Stimulated activated CD8-positive, alpha-beta memory T cell treated with anti-CD3 and anti-CD28 coated beads, Interleukin-7, amount 100 ng/mL, for 48 hours (primary cell): ENCODE measurements at places on chromosomes 4 and X.

DNA sequence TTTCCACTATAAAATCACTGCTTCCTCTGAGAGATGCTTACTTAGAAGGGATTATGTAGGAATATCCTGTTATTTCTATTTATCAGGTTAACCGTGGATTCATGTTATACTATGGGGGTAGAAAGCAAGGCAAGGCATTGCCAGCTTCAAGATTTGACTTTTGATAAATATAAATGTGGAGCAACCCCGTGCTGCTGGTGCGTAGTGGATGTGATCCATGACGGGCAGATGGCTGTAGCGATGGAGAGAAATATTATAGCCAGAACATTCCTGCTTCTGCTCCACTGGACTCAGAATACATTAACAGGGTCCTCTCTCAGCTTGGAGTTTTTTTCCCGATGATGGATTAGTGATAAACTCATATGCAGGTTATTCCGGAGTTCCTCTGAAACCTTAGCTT, 157.6 kb downstream of the TENM3 start:
- no peak for DNase-seq

DNA sequence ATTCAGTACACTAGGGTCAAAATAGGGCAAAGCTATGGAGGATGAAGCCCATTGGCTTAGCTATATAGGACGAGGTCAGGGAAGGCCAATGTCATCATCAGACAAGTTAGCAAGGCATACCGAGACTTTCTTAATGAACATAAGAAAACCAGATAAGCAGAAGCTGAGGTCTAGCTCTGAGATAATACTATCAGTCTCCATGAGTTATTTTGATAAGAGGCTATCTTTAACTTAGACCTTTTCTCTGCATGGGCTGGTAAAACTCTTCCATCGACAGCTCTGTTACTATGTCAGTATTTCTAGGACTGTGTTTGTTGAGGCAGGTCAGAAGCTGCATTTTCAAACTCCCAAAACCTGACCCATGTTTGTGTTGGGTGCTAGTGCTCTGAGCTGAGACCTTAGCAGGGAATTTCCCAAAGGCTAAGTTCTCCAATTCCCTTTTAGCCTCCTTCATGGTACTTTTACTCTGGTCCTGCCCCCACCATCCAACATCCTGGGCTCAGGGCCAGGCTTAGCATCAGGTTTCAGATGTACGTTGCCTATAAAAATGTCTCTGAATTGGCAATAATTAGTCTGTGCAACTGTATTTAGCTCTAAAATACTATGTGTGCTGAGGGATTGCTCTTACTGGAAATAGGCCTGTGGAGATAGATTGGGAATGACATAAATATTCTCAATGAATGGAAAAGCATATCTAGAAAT, 29.3 kb upstream of the LRAT start:
- DNase-seq: no peak

- no peak for DNase-seq
Measured at GRCh38 chr4:15376145-15376544, 51.7 kb upstream of the C1QTNF7 start.

DNA sequence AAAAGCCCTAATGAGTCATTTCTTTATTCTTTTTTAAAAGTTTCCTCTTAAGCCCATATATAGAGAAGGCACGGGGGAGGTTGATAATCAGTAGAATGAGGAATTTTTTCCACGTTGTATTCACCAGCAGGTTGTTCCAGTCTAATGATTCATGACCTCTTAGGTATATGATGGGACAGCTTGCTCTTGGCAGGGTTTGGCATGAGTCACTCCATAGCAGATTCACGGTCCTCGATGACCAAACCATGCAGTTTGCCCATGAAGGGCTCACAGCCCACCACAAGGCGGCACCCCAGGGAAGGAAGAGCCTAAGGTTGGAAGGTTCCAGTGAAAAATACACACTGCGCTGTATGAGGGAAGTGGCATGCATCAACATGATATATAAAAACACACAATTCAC, 623.8 kb upstream of the DIPK2B start:
- peak; percentile 55 for DNase-seq

DNA sequence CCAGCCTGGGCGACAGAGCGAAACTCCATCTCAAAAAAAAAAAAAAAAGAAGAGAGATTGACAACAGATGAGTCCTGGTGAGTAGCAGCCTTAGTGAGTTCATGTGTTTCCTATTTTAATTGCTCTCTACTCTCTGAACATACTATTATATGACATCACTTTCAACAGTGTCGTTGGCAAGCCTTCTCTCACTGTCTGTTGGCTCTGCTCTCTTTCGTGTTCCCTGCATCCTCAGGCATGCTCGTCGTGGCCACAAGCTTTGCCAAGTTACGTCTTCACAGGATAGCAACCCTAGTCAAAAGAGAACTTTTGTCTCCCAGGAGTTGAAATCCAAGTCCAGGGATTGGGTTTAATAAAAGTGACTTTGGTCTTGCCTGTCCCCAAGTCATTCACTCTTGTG, 117.1 kb upstream of the EGFL6 start:
- DNase-seq: no peak

DNA sequence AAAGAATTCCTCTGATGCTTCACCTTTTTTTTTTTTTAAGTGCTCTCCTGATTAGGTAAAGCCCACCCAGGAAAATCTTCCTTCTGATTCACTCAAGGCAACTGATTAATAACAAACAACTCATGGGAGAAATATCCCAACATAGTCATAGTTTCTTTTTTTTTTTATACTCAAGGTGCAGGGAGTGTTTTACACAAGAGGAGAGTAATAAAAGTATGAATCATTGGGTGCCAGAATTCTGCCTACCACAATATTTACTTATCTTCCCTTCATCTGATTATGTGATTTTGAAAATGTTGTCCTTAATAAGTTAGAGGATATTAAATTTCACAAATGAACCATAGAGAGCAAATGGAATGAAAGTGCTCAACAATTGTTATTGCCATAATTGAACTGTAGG, 329.9 kb downstream of the TECRL start:
- DNase-seq: no peak

- no peak for DNase-seq
Measured at GRCh38 chr4:147596377-147596776, 20.8 kb upstream of the TMEM184C start.

DNA sequence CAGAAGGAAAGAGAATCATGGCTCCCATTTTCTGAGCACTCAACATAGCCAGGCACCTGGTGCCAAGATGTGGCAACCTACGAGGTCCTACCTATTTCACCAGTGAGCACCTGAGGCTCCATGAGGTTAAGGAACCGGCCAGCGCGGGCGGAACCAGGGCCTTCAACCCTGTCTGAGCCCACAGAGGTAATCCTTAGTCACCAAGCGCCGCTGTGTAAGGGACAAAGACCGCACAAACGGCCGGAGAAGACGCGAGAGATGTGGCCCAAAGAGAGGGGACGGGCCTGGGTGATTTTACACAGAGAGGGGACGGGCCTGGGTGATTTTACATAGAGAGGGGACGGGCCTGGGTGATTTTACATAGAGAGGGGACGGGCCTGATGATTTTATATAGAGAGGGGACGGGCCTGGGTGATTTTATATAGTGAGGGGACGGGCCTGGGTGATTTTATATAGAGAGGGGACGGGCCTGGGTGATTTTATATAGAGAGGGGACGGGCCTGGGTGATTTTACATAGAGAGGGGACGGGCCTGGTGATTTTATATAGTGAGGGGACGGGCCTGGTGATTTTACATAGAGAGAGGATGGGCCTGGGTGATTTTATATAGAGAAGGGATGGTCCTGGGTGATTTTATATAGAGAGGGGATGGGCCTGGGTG, 114.2 kb downstream of the SMIM20 start:
- DNase-seq: no peak

DNA sequence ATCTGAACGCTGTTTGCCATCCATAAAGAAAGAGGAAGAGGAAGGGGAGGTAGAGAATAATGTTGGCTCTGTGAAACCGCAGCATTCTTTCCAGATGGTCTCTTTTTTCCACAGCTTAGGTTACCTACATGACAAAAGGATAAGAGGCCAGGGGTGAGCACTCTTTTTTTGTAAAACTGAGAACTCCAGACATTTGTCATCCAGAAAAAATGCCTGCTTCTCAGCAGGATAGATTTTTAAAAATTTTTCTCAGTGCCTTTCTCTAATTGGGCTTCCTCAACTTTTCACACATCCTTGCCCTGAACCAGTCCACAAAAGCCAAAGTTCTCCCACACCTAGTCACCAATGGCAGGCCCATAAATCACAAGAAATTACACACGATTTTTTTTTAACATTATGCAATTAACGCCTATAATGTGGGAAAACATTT, 158.1 kb upstream of the TENM3 start:
- no peak for DNase-seq

GRCh38 chrX:79366556-79366872, 620 bp downstream of the ITM2A start:
- DNase-seq: no peak

DNA sequence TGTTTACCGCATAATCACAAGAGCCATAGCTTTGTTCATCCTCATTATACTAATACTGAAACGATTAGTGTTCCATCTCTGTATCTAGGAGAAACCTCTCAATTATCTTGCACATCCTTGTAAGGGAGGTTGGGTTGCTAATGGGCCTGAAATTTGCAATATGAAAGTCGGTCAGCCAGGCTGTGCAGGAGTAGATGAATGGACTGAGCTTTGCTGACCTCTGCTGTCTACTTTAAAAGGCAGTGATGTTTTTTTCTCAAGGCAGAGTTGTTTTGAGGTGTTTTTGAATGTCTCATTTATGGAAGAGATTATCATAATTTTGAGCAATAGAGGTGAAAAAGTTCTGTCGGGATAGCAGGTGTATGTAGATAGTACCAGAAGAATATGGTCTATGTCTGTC, 47.9 kb upstream of the LINC00632 start:
- no peak for DNase-seq
